Activated CD4-positive, alpha-beta T cell treated with anti-CD3 and anti-CD28 coated beads, Interleukin-2, Interleukin-6, amounts not matched to agents 100 ng/mL and 50 ng/mL, durations not matched to agents 16 hours and 8 hours (primary cell): ENCODE measurements at places on chromosomes 5 and 9.

- no peak for DNase-seq
Measured at GRCh38 chr5:26761045-26761444, 277.3 kb downstream of the CDH9 start.

- no peak for DNase-seq
Measured at GRCh38 chr5:16681876-16682275, 65.1 kb upstream of the RETREG1 start.

GRCh38 chr9:127568971-127569885, 42.8 kb upstream of the STXBP1 start:
- peak; percentile 86 for DNase-seq

DNA sequence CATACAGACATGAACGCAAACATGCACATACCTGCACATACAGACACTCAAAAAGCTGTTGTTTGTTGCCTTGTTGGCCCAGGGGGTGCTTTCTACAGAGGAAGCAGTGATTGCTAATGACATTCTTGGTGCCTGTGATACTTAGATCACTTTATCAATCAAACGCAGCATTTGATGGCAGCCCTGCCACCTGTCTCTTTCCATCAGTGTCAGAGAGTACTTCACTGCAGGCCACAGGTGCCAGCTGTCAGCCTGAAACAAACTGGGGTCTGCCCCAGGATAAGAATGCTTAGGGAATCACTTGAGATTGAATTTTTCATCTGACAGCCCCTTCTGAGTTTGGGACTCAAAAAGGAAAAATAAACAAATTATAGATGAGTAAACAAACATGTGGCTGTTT, 388.9 kb upstream of the SGCD start:
- DNase-seq: no peak

DNA sequence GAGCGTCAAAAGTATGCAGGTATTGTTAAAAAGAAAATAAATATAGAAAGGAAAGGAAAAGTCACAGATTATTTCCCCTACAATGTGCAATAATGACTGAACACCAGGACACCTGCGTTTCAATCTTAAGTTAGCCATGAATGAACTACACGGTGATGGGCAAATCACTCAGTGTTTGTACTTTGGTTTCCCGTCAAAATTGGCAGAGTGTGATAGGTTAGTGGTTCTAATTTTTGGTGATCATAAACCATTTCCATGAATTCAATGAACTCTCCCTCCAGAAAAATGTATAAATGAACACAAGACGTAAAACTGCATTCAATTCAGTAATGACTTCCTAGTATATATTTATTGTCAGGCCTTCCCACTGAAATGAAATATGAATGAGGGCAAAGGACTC, 59.0 kb upstream of the ITGA1 start:
- no peak for DNase-seq

GRCh38 chr5:170848033-170848432, 13.8 kb upstream of the RANBP17 start:
- DNase-seq: no peak

- DNase-seq: no peak
Measured at GRCh38 chr5:17441351-17441750, 56.7 kb upstream of the TAF11L2 start.

DNA sequence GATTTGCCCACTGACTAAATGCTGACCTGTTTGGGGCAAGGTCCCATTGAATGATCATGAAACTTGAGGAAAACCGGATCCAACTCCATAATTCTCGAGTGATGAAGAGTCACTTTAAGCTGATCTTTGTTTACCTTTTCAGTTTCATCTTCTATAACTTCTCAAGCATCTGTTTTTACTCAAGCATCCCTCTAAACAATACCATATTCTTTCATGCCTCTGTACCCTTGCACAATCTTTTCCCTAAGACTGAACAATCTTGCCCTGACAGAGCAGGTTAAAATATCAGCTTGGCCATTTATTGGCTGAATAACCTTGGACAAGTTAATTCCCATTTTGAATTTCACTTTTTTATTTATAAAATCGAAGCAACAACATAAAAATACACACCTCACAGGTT, 39.8 kb downstream of the TYRP1 start:
- DNase-seq: no peak

- no peak for DNase-seq
Measured at GRCh38 chr9:125088752-125089151, 54.6 kb downstream of the SCAI start.

DNA sequence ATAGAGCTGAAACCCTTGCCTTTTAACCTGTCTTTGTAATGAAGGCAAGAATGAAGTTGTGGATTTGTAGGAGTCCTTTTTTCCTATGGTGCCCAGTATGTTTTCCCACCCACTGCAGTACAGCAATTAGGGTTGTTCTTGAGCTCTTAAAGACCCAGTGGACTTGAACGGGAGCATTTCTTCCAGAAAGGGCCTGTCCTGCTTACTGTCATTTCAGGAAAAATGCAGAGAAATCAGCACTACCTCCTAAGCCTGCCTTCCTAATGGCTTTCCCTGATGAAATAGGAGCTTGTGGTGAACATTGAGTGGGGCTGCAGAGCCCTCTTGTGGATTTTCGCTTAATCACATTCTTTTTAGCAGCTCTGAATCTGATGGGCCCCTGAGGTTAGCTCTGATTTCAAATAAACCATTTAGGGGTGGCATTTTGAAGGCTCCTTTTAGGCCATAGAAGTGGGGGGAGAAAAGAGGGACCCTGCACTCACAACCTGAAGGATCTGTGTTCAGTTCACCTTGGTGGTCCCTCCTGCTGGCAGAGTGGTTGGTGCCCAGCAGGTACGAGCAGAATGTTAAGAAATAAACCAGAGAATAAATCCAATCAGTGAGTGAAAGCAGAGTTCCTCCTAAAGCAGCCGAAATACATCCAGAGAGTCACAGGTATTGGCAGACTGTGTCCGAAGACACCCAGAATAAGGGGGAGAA, 188.0 kb upstream of the KLF9 start:
- DNase-seq: peak; percentile 71

- no peak for DNase-seq
Measured at GRCh38 chr9:117543089-117543488, 128.2 kb upstream of the ASTN2 start.

DNA sequence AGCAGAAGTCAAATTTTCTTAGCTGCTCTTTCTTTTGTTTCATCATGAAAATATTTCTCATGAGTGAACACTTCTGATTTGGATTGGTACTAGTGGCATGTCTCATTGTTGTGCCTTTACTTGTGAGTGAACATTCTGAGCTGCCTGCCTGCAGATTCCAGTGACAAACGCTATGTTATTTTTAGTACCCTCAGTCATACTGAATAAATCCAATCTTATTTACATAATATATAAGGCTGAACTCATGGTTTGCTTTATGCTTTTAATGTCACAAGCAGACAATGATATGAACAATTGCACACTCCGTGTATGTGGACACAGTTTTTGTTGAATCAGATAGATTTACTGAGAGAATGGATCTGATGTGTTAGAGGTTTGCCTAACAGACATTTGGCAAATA, 67.8 kb downstream of the ACTBL2 start:
- DNase-seq: no peak

GRCh38 chr5:122779451-122779850, 4.6 kb downstream of the SNX2 start:
- no peak for DNase-seq

- no peak for DNase-seq
Measured at GRCh38 chr5:86986837-86987236, 280.8 kb upstream of the RASA1 start.

- no peak for DNase-seq
Measured at GRCh38 chr5:33228149-33228548, 212.6 kb upstream of the TARS1 start.

GRCh38 chr5:160398806-160399205, 1.0 kb downstream of the FAM200C start:
- no peak for DNase-seq

- DNase-seq: no peak
Measured at GRCh38 chr9:98805506-98806272, 1.8 kb upstream of the GALNT12 start.

DNA sequence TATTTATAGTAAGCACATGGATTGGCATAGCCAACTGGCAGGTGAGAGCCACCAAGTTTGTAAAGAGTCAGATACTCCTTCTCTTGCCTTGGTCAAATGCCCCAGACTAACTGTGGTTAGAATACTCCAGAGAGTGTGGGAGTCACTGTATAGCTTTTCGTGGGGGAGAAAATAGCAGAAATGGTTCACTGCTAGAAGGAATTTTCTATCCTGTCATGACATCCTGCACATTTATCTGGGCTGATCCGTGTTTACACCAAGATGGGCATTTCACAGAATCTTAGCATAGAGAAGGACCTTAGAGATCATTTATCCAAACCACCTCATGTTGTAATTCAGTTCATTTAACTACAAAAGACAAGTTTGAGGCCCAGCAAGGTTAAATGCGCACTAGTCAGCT, 460.8 kb downstream of the ENC1 start:
- no peak for DNase-seq

- no peak for DNase-seq
Measured at GRCh38 chr9:127319366-127320114, 55.0 kb downstream of the GARNL3 start.

DNA sequence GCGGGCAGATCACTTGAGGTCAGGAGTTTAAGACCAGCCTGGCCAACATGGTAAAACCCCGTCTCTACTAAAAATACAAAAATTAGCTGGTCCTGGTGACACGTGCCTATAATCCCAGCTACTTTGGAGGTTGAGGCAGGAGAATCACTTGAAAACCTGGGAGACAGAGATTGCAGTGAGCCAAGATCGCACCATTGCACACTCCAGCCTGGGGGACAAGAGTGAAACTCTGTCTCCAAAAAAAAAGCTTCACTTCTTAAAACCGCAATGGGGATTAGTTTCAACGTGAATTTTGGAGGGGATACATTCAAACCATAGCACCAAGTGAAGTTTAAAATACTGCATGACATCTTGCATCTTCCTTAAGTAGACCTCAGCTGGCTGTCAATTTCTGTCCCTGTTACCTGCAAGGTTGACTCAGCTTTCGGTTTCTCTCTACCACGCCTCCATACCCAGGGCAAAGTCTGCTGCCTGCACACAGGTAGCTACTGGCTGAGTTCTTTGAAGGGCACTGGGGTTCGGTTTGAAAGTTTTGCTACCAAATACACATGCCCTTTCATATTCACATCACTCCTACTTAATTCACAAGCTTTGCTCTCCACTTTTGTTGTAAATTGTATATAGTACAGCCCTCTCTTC, 69.3 kb downstream of the KIAA1958 start:
- DNase-seq: peak; percentile 4

GRCh38 chr9:86491468-86492266, 137.5 kb upstream of the TUT7 start:
- no peak for DNase-seq

GRCh38 chr5:172009536-172010270, 3.3 kb upstream of the FBXW11 start:
- DNase-seq: no peak

DNA sequence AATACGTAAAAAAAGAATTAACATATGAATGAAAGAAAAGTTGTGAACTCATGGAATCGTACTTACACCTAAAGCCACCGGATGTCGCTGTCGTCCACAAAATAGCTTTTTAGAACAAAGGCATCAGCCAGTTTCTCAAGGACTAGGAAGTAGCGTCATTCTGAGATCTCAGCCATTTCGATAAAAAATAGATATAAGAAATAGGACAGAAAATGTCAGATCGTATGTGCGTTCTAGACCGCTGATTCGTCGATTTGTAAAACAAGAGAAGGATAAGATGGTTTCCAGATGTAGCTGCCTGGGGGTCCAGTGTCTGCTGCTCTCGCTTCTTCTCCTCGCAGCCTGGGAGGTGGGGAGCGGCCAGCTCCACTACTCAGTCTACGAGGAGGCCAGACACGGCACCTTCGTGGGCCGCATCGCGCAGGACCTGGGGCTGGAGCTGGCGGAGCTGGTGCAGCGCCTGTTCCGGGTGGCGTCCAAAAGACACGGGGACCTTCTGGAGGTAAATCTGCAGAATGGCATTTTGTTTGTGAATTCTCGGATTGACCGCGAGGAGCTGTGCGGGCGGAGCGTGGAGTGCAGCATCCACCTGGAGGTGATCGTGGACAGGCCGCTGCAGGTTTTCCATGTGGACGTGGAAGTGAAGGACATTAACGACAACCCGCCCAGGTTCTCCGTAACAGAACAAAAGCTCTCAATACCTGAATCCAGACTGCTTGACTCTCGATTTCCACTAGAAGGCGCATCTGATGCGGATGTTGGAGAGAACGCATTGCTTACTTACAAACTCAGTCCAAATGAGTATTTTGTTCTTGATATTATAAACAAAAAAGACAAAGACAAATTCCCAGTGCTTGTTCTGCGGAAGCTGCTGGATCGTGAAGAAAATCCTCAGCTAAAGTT, at the start of gene PCDHA10:
PCDHA10 (plus strand) TSS at position 126 of the 903 bp plus-strand sequence; CDS start at position 278, 152 bp downstream.
- DNase-seq: no peak

DNA sequence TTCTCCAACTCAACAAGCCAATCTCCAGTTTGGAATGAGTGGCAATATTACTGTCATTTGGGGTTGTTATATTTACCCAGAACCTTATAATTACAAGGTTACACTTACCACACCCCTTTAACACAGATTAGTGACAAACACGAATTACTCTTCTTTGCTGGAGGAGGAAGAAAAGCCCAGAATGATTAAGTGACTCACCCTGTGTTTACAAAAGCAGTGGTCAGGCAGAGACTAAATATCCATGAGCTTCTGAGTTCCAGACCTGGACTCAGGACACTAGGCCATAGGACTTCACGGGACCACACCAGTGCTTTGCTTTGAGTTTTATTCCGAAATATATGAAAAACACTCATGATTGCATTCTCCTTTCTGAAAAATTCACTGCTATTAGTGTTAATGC, 370.8 kb downstream of the TLE1 start:
- no peak for DNase-seq

DNA sequence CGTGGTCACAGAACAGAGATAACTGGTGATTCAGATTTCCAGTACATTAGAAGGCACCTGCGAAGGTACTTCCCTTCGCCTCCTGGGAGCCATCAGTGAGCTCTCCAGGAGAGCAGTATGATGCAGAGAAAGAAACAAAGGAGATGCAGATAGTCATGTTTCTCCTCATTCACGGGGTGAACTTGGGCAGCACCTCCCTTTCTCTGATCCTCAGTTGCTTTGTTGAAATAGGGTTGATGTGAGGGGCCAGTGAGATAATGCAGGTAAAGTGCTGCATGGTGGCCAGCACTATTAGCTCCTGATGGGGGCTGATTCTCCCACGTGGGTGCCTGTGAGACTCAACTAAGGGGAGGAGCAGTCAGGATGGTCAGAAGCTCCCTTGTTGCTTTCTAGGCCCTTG, 46.6 kb upstream of the ZNF169 start:
- no peak for DNase-seq

- peak; percentile 36 for DNase-seq
Measured at GRCh38 chr9:93576258-93577077, at the start of gene PHF2. Gene PHF2, plus strand, starts transcription at chr9:93576584. Its CDS starts 190 bp downstream, at chr9:93576774.

DNA sequence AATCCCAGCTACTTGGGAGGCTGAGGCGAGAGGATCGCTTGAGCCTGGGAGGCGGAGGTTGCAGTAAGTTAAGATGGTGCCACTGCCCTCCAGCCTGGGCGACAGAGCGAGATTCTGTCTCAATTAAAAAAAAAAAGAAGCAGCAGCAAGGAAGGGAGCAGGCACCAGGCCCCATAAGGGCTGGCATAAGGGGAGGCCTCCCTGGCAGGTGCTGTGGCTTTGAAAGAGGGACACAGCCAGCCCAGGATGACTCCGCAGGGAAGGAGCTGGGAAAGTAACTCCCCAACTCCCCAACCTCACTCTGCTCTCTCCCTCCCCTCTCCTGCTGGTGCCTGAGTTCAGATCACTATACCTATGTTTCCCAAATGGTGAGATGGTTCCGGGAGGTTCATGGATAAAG, 70.1 kb downstream of the NDFIP1 start:
- no peak for DNase-seq

- no peak for DNase-seq
Measured at GRCh38 chr5:138936225-138936967, 61.3 kb upstream of the LRRTM2 start.
